ENCODE measurements at places on chromosomes 4 and X. TPM values are rescaled to one million over a fixed set of nuclear protein-coding genes. Genes with fewer than 3 reads are reported as not detected.

Gene NKX3-2
- total RNA-seq = not detected

Gene UBE2K
- total RNA-seq = 78.5 TPM

Gene HMGN5
- total RNA-seq = 13.7 TPM

Gene PF4V1
- total RNA-seq = not detected

DNA sequence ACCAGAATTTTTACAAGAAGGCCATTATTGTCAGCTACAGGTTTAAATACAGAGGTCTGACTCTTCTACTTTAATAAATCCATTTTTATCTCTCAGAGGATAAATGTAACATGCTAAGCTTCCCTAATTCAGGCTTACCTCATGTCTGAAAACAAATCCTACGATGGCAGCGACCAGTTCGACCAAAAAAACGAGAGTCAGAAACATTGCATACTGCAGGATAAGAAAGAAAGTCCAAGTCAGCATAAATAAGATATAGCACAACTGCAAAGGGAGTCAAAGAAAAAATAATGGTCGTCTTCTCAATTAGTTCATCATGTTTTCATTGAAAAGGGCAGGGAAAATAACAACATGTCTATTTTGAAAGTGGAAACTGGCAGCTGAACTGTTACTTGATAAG, 1.6 kb downstream of the TSPAN6 start:
- DNase-seq = no peak

All from GM12878 (cell line).